C1 segment of cervical spinal cord (tissue), 14 donors: ENCODE measurements at places on chromosomes 12 and 14.

DNA sequence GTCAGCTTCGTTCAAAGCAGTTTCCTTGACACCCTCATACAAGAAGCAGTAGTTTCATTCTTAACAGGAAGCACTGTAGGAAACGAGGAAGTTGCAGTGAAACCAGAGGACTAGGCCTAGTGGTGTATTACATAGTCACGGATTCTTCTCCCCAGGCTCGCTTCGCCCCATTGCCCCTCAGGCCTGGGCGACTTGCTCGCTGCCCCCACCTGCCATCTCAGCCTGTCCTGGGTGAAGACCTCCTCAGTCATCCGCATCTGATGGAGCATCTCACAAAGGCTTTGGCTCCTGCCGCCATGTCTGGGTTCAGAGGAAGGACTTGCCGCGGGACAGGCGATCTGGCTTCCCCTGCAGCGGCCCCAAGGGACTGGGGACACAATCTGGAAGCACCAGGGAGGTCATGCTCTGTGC, 93.5 kb downstream of the LMNTD1 start:
- no peak for DNase-seq

DNA sequence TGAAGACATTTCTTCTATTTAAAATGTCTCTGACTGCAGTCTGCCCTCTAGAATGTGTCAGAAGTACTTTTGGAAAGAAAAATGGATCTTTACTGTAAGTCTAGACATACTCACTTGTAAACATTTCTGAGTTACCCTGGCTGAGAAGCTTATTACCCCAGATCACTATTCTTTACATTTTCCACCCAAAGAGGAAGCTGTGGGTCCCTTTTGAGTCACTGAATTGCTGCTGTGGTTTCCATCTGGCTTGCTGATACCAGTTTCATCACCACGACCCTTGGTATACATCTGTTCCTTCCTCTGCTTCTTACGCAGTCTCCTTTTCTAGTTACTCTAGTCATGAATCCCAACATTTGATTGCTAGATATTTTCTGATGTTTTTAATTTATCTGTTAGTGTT, 20.2 kb upstream of the CLEC4D start:
- no peak for DNase-seq

- DNase-seq = no peak
Observed at GRCh38 chr14:34081576-34082136, 130.8 kb upstream of the EGLN3 start.

DNA sequence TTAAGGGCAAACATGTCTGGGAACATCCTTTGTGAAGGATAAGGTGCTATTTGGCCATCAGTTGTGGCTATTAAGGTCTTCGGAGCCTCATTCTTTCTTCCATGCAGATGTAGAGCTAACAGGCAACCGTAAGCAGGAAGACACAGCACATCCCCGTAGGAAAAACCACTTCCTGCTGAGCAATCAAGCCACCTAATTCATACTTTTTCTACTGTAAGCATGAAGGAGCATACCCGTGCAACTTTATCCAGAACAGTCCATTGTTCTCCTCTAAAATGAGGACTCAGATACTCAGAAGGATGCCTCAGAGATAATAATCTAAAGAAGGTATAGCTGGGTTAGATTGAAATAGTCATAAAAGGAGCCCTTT, 232.0 kb downstream of the PPM1H start:
- DNase-seq = no peak

DNA sequence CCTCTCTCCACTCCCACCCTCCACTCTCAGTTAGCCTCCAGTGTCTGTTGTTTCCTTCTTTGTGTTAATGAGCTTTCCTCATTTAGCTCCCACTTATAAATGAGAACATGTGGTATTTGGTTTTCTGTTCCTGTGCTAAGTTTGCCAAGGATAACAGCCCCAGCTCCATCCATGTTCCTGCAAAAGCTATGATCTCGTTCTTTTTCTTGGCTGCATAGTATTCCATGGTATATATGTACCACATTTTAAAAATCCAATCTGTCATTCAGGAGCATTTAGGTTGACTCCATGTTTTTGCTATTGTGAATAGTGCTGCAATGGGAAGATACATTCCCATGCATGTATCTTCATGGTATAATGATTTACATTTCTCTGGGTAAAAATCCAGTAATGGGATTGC, 2.8 kb upstream of the WASHC4 start:
- no peak for DNase-seq
